ENCODE measurements at places on chromosomes 5 and 9.

GRCh38 chr9:137302449-137303150, 529 bp upstream of the NRARP start:
- no peak for DNase-seq

- no peak for DNase-seq
Measured at GRCh38 chr5:137223324-137224295, 275.5 kb downstream of the SPOCK1 start.

- DNase-seq, result no peak
Measured at GRCh38 chr9:92607088-92607487, 62.8 kb downstream of the IPPK start.

DNA sequence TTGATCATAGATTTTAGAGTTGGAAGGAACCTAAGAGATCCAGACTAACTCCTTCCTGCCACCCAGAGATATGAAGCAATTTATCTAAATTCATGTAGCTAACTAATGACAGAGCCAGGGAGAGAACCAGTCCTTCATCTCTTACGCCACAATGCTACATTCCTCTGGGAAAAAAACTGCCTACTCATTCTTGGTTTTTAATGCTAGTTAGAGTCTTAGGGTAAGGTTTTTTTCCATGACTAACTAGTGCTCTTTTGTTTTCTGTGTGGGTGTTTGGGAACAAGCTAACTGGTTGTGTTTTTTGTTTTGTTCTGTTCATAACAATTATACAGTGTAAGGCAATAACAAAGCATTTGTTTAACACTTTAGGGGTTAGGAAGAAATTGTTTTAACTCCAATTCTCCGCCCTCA, 52.4 kb downstream of the SLC44A1 start:
- DNase-seq, result no peak

DNA sequence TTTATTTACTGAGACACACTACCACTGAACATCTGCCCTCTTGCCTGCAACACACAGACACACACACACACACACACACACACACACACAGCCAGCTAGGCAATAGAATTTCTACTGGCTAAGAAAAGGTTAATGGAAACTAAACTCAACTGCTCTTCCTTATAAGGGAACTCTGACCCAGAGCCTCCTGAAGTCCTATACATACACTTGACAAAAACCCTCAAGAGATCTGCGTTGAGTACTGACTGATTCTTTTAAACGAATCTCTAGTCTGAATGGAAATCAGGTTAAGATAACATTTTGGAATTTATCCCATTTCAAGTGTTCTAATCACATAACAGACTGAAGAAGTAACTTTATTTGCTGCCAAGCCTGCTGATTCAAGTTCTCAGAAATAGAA, 25.9 kb upstream of the TRPM3 start:
- no peak for DNase-seq

GRCh38 chr5:74624501-74624900, 16.0 kb downstream of the ENC1 start:
- no peak for DNase-seq

DNA sequence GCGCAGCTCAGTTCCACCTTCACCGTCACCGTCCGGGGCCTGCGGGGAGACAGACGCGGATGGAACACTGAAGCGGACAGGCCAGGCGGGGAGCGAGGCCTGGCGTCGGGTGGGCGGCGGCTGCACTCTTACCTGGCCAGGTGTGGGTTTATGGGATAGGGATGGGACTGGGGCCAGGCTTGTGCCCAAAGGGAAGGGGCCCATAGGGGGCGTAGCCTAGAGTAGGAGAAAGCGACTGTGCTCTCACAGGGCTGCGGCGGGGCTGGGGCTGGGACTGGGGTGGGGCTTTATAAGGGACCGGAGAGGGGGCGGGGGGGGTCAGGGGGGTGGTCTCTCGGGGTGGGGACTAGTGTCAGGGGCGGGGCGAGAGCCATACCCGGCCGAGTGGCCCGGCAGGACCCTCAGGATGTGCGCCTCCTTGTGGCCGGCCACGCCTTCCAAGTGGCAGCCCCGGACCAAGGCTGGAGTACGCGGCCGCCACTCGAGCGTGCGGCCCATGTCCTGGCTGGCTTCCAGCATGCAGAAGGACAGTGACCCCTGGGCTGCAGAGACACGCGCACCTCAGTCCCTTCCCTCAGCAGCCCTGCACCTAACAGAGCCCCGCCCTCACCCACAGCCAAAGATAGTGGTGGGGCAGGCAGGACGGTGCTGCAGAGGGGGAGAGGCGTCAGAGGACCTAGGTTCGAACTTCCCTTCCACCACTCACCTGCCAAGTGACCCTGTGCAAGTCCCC, 22.8 kb downstream of the FPGS start:
- DNase-seq, result no peak

DNA sequence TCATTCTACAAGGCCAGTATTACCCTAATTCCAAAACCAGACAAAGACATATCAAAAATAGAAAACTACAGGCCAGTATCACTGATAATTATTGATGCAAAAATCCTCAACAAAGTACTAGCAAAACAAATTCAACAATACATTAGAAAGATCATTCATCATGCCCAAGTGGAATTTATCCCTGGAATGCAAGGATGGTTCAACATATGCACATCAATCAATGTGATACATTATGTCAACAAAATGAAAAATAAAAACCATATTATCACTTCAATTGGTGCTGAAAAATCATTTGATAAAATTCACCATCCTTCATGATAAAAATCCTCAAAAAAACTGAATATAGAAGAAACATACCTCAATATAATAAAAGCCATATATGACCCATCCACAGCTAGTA, 115.2 kb upstream of the SLC27A6 start:
- DNase-seq, result no peak

DNA sequence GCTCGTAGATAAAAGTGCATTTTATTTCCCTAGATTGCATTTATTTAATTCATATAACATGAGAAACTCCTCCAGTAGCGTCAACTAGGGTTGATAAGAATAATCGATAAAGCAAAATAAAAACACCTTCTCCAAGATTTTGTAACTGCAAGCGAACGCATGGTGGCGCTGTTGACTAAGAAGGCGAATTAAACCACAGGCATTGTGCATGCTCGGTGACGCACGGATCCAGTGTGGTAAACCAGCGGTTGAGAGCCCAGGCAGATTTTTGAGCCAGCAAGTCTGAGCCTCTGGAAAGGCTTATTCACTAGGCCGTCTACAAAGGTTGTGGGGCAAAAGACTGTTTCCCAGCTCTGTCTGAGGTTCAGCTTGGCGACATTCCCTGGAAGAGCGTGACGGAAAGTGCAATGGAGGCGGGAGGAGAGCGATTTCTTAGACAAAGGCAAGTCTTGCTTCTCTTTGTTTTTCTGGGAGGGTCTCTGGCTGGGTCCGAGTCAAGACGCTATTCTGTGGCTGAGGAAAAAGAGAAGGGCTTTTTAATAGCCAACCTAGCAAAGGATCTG, at the start of gene PCDHB3:
Gene PCDHB3 (plus strand): TSS at position 231 of the 563 bp plus-strand sequence. CDS start 177 bp downstream, at position 408.
- DNase-seq, result peak; percentile 72

GRCh38 chr9:105044518-105044917, 116.6 kb upstream of the ABCA1 start:
- DNase-seq, result no peak

DNA sequence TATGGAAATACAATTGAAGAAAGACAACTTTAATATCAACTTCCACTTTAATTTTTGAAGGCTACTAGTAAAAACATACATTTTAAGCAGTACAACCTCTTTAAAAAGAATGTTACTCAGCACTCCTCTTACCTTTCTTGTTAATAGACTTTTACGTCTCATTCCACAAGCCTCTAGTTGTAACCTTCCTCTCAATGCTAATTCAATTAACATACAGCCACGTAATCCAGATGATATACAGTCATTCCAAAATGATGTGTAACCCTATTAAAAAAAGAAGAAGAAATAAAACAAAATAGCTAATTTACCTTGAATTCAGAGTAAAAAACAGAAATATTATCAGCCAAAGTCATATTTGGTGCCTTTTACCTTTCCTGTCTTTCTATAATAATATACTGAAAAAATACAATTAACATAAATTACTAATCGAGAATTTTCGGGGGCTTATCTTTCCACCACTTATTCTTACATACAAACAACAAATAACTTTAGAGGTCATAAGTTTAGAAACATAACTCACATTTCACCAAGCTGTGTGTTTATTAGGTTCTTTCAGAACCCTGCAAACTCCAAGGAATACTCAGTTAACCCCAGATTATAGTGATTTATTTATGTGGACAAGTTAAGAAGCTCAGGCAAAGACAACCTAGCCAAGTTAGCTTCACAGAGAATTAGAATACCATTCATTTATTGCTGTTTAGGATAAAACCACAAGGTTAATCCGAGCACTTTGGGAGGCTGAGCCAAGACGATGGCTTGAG, 30.3 kb downstream of the GOLPH3 start:
- DNase-seq, result no peak

- DNase-seq, result peak; percentile 63
Measured at GRCh38 chr5:67156976-67157583, 39.5 kb downstream of the CD180 start.

DNA sequence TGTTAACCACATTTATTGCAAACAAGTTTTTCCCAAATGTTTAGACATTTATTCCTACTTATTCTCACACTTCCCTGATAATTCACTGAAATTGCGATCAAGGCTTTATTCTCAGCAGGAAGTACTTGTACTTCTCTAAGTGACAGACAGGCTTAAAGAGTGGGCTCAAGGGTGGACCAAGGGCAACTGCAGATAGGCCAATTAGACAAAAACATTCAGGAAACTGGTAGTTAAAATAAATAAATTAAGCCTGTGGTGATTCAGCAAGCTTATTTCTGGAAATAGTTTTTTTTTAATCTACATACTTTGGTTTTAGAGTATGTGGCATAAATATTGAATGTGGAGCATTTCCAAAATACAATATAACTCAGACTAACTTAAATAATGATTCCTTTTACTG, 136.1 kb downstream of the UGCG start:
- DNase-seq, result no peak

- DNase-seq, result no peak
Measured at GRCh38 chr5:61402244-61402823, 70.3 kb downstream of the ZSWIM6 start.

GRCh38 chr9:127090341-127090985, 32.0 kb downstream of the ANGPTL2 start:
- no peak for DNase-seq

GRCh38 chr5:178854284-178854683, 5.5 kb upstream of the ZNF354B start:
- no peak for DNase-seq

- DNase-seq, result no peak
Measured at GRCh38 chr5:16674750-16675149, 58.0 kb upstream of the RETREG1 start.

- DNase-seq, result peak; percentile 41
Measured at GRCh38 chr9:120477534-120478001, 102.4 kb downstream of the CDK5RAP2 start.

GRCh38 chr5:39759701-39760100, 334.9 kb upstream of the DAB2 start:
- DNase-seq, result no peak

- no peak for DNase-seq
Measured at GRCh38 chr9:124004593-124004992, 7.0 kb upstream of the LHX2 start.

DNA sequence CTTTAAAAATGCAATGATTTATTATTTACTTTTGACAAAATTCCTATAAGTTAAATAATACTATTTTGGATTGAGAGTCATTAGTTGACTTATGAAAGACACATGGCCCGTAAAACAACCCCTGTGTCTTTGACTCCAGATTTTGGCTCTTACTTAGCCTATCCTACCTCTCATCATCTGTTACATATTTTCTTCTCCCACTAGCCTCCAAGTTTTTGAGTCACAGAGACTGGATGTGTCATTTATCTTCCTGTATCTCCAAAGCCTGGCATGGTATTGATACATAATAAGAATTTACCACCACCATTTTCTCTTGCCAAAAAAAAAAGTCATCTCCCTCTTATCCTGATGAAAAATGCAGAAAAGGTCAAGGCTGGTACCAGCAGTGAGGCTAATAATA, 99.9 kb downstream of the GABRB2 start:
- no peak for DNase-seq

- DNase-seq, result no peak
Measured at GRCh38 chr5:38595132-38595745, 38.8 kb upstream of the LIFR start.

DNA sequence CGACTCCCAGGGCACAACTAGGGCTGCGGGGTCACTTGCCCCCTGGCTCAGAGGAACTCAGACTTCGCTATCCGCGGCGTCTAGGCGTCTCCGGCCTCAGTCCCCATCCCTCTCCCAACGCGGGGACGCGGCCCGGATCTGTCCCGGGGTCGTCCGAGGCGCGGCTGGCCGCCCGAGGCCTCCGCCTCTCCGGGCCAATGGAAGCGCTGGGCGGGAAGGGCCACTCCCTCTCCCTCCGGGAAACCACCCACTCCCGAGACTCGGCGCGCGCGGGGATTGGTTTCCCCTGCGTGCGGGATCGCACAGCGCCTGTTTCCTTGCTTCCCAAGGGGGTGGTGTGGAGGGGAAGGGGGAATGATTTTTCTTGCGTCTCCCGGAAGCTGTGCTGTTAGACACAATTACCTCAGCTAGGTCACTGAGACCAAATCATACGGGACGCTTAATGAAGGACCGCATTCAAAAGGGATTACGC, 38.3 kb downstream of the NR2F1 start:
- DNase-seq, result peak; percentile 16

DNA sequence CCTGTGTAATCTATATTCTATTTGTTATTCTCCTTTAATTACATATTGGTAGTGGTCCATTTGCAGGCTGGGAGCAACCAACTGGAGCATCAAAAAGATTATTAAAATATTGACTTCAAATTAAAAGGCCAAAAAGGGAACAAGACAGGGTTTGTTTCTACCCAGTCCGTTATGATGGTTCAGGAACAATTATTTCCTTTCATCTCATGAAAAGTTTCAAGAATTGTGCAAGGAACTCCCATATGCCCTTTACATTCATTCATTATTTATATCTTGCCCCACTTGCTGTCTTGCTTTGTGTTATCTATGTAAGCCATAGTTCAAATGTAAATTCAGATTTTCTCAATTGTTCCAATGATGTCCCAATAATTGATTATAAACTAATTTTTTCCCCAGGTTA, 58.7 kb upstream of the TLE1 start:
- no peak for DNase-seq

GRCh38 chr9:108161503-108161902, 671.9 kb upstream of the KLF4 start:
- no peak for DNase-seq

Measured in activated CD4-positive, alpha-beta T cell treated with anti-CD3 and anti-CD28 coated beads for 48 hours (primary cell).